NCI-H1436 treated with DMSO at 0.1 percent for 48 hours (cell line): ENCODE measurements at places on chromosomes 1 and 21.

DNA sequence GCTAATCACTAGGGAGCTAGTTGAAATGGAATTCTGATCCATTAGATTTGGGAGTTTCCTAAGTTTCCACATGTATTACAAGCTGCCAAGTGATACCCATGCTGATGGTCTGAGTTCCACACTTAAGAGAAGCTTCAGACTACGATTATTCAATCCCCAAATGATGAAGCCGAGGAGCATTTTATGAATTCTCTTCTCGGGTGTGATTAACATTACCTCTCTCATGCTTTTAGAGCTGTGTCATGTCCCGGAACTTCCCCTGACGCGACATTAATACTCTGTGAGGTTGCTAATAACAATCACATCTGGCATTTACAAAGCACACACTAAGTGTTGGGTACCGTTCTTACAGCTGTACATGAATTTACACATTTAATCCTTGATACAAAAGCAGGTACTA is 63.0 kb downstream of the KCNJ15 start:
- DNase-seq, result no peak

- DNase-seq, result no peak
These were observed 5.2 kb downstream of the HES3 start for GRCh38 chr1:6248932-6249738.

- no peak for DNase-seq
These were observed 58.0 kb downstream of the PRDM16 start for GRCh38 chr1:3126756-3127678.

DNA sequence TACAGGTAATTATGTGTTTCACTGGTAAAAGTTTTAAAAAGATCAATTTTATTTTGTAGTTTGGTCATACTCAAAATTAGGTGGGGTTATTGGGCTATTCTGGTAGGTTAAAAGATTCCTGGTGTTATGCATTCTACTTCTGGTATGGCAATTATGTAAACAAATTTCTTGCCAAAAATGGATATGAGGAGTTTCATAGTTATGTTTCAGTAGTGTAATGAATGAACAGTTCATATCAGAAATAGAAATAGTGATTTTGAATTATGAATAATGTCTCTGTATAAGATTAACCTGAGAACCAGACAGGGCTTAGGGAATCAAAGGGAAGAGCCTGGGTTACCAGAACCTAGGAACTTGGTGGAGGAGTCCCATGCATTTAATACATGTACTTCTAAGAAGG is 15.9 kb downstream of the ATF6 start:
- DNase-seq, result no peak
